ENCODE measurements at places on chromosomes 7 and 10. TPM values are rescaled to one million over a fixed set of nuclear protein-coding genes. Genes with fewer than 3 reads are reported as not detected.

DNA sequence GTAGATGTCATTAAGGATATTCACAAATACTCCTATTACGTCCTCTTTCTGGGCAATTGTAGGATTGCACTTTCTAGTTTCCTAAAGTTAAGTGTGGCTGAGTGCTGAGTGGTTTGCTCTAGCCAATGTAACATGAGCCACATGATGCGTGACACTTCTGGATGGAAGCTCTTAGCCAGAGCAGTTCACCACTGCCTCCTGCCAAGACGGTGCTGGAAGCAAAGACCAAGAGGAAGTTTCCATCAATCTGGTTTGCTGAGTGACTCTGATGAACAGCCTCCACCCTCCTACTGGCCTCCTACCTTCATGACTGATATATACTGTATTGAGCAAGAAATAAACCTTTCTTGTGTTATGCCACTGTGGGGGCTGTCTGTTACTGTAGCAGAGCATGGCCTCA, 318.1 kb downstream of the KCNMA1 start:
- no peak for DNase-seq
- no peak overlapping the region for H3K4me3 ChIP-seq
- no peaks in the 10 kb centered on the region for H3K27me3 ChIP-seq
- H3K36me3 ChIP-seq: no peaks in the 10 kb centered on the region

Gene CPN1
- total RNA-seq: not detected

DNA sequence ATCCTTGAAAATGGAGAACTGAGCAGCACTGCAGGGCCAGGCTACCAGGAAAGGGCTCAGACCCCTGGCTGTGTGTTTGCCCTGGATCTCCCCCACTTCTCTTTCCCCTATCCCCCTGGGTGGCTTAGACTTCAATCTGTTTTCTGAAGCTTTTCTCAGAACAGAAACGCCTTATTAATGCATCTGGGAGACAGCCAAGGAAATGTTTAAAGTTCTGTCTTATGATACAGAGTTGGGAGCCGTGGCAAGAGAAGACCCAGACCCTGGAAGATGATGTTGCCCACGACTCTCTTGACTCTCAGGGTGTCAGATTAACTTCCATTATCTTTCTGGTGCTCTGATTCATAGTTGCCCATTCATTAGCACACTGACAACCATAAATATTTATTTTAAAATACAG, 107.1 kb downstream of the EBLN1 start:
- no peaks in the 10 kb centered on the region for H3K4me1 ChIP-seq
- H3K4me3 ChIP-seq: no peak overlapping the region
- H3K36me3 ChIP-seq: no peaks in the 10 kb centered on the region
- peaks cover 15% of the 10 kb centered on the region for H3K27me3 ChIP-seq

GRCh38 chr7:112765105-112765504, 25.1 kb downstream of the TMEM168 start:
- H3K27me3 ChIP-seq: no peaks in the 10 kb centered on the region
- no peaks in the 10 kb centered on the region for H3K4me1 ChIP-seq
- no peak overlapping the region for H3K4me3 ChIP-seq
- DNase-seq: no peak
- peaks cover 4% of the 10 kb centered on the region for H3K36me3 ChIP-seq

DNA sequence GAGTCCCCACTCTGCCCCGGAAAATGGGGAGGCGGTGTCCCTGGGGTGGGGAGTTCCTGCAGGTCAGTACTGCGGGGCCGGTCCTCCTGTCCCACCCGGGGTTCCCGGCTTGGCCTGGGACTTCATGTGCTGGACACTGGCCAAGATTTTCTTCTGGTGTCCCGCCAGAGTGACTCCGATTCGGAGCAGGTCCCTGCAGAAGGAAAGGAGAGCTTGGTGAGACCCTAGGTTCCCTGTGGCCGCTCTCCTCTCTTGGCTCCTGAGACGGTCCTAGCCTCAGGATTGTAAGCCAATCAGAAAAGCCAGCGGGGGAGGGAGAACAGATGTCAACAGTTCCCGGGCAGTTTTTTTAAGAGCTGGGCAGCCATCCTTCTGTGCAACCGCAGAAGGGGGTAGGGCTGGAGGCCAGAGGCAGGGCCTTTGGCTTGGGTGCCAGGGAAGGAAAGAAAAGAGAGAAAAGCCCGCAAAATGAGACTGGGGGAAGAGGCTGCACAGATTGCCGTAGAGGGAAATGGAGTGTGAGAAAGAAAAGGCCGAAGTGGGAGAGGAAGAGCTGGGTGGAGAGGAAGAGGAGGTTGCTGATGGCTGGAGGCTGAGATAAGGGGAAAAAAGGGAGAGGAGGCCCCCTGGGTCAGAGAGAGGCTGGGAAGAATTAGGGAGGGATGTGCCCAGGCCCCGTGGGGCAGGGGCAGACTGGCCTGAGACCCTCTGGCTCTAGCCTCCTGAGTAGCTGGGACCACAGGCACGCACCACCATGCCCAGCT, 23.7 kb downstream of the EPHB4 start:
- H3K4me3 ChIP-seq: no peak overlapping the region
- H3K4me1 ChIP-seq: peaks cover 13% of the 10 kb centered on the region
- H3K27ac ChIP-seq: no peak overlapping the region
- peaks cover 8% of the 10 kb centered on the region for H3K36me3 ChIP-seq
- H3K27me3 ChIP-seq: peaks cover 6% of the 10 kb centered on the region

DNA sequence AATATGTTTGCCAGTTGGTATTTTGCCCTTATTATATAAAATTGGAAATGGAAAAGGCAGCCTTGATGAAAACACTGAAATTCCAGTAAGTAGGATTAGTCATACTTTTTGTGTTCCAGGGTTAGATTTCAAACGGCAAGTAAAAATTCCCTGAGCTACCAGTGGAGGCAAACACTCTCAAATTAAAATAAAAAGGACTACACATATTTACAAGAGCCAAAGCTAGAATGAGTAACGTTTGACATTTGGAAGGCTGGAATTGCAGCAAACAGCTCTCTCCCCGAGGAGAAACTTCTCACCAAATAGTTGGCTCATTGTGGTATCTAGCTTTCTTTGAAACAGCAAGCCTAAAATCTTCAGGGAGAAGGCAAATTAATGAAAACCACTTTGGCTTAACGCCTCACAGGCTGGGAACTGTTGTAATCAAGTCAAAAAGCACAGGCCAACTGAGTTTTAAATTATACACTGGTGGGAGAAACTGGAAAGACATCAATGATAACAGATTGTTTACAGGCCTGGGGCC, 288.4 kb downstream of the SNX13 start:
- H3K4me3 ChIP-seq: no peak overlapping the region
- no peaks in the 10 kb centered on the region for H3K4me1 ChIP-seq
- peaks cover 19% of the 10 kb centered on the region for H3K27me3 ChIP-seq
- no peak overlapping the region for H3K27ac ChIP-seq

DNA sequence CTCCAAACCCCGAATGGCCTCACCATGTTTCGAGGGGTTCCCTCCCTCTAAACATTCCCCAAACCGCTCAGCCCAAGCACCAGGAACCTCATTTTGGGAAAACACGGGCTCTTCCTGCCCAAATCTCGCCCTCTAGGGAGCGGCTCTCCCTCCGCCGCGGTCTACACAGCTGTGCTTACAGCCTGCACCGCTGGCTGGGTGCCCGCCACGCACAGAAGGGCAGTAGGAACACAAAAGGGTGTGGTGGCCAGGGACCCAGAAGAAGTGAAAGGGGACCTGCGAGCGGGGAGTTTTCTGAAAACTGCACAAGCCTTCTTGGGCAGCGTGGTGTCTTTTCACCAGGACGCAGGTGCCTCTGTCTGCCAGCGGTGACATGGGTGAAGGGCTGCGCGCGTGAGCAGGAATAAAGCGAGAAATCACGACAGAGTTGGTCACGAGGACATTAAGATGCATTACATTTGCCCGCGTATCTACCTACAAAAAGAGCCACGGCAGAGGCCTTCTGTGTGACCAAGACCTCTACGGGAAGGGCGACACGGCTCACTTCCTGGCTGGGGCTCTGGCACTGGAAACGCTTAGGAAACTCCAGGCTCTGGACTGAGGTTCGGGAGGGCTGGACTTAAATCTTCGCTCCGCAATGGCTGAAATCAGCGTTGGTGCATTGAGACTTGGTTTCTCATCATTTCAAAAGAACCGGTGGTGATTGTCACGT, 171.7 kb downstream of the LSM5 start:
- peaks cover 6% of the 10 kb centered on the region for H3K4me1 ChIP-seq
- no peak overlapping the region for H3K4me3 ChIP-seq
- no peak for DNase-seq
- H3K36me3 ChIP-seq: no peaks in the 10 kb centered on the region

DNA sequence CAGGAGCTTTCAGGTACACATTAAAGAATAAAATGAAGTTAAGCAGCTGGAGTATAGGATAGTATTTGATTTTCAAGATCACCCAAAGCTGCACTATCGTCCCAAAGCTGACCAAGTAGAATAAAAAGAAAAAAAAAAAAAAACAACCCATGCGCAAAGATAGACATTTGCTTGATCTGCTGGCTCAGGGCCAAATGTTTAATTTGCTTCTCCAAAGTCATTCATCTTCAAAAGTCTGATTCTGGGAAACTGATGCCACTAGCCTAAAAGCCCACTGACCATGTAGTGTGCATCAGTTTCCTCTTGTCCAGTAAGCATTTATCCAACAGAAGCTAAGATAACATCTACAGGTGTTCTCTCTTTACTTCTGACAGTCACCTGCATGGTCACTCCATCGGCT, 14.5 kb downstream of the MEST start:
- H3K4me3 ChIP-seq: no peak overlapping the region
- no peaks in the 10 kb centered on the region for H3K27me3 ChIP-seq
- no peak for DNase-seq
- peaks cover 1% of the 10 kb centered on the region for H3K4me1 ChIP-seq

DNA sequence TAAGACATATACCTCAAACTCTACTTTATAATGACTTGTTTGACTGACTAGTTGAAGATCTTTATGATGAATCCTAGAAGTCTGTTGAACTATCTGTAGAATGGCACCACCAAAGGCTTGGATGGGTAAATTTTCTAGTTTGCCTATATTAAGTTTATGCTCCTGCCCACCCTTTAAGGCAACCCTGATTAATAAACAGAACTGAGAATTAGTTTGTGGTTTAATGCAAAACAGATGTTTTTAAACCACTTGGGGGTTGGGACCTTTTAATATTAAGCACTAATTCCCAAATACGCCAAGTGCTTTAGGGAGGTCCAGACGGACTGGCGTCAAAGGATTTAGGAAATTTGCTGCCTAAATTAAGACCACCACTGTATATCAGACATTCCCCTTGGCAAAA, 20.5 kb downstream of the SMNDC1 start:
- H3K4me1 ChIP-seq: peaks cover 2% of the 10 kb centered on the region
- no peak overlapping the region for H3K27ac ChIP-seq
- H3K36me3 ChIP-seq: no peaks in the 10 kb centered on the region
- no peak overlapping the region for H3K4me3 ChIP-seq

- H3K4me1 ChIP-seq: no peaks in the 10 kb centered on the region
- no peak overlapping the region for H3K4me3 ChIP-seq
- peaks cover 6% of the 10 kb centered on the region for H3K27me3 ChIP-seq
- DNase-seq: no peak
Measured at GRCh38 chr10:11036424-11037011, 18.8 kb downstream of the CELF2 start.

DNA sequence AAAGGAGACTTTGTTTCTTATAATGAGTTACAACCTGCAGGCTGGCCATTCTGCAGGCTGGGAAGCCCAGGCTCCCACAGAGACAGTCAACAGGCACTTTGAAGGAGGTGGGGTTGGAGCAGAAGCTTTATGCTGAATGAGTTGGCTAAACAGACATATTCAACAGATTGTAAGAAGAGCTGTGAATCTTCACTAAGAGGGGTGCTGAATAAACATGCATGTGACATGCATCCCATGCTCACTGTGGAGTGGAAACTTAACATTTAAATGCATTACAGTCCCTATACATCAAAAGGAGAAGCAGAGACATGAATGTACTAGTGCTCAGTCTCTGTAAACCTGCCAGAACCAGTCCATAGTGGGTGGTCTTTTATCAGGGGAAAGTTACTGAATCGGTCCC, 1.4 kb upstream of the CFAP69 start:
- no peak overlapping the region for H3K27ac ChIP-seq
- no peak for DNase-seq
- peak overlapping the region; percentile 93 for H3K4me3 ChIP-seq
- no peaks in the 10 kb centered on the region for H3K36me3 ChIP-seq

Measured in naive thymus-derived CD8-positive, alpha-beta T cell (primary cell).